NCI-H1436 treated with DMSO at 0.1 percent for 48 hours (cell line): ENCODE measurements at places on chromosomes 2 and 18.

GRCh38 chr2:166282154-166282553 is 93.6 kb downstream of the SCN9A start:
- DNase-seq = no peak

DNA sequence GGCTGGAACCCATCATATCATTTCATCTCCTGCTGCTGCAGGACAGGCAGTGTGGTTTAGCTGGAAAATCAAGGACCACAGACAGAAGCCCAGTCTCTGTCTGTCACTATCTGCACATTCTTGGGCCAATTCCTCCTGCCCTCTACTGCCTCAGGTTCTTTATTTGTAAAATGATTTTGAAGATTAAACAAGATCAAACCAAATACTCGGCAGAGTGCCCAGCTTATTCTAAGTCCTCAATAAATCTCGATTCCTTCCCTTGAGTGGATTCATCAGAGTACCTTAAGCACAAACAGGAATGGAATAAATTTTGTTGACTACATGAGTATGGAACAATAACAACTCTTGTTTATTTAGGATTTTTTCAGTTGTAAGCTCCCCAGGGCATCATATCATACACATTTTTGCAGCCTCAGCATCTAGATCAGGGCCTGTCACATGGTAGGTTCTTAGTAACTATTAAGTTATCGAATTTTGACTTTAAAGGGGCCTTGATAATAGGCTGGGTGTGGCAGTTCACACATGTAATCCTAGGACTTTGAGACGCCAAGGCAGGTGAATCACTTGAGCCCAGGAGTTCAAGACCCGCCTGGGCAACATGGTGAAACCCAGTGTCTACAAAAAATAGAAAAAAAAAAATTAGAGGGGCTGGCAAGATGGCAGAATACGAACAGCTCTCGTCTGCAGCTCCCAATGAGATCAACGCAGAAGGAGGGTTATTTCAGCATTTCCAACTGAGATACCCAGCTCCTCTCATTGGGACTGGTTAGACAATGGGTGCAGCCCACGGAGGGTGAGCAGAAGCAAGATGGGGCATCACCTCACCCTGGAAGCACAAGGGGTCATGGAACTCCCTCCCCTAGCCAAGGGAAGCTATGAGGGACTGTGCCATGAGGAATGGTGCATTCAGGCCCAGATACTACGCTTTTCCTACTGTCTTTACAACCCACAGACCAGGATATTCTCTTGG is 11.1 kb downstream of the RHOB start:
- no peak for DNase-seq

- no peak for DNase-seq
Measured at GRCh38 chr18:31819106-31819924, 58.6 kb upstream of the SLC25A52 start.

DNA sequence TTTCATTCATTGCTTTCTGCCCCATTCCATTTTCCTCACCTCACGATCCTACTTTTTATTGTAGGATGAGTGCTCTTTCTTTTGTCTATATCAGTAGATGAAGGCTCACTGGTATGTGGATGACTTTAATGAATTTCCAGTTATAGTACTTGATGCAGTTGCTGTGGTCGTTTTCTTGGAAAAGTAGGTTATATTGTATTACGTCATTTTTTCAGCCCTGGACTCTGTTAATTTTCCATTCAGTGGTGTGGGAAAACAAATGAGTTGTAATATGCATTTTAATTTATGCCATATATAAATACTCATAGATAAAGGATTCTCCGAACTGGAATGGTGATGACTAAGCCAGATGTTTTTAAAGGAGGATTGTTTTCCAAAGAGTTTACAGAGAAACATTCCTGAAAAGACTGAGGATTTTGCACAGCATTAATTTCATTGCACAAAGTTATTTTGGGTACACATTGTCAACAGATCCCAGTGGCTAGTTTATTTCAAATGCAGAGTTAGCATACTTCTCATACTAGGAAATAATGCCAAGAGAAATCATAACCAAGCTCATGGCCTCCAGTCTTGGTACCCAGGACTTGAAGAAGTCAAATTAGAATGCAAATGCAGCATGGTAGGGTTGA is 189.7 kb downstream of the PAX3 start:
- no peak for DNase-seq

DNA sequence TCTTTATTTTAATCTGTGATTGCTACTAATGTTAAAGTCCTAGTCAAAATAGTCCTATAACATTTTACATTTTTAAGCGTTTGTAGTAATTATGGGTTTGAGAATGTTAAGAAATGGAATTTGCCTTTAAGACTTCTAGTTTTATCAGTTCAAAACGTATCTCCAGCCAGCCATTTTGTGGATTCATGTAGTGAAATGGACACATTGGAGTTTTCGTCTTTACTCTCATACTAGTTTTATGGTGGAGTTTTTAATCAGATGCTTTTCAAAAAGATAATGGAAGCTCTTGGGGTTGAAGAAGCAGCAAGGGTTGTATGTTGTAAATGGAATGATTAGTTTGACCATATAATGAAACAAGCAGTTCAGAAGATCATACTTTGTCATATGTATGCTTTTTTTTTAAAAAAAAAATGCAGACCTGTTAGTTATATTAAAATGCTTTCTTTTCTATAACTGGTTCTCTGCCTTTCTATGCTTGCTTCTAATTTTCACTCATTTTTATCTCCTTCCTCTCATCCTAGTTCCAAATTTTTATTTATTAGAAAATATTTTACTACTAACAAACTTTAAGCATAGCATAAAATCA is 16.6 kb downstream of the VAPA start:
- DNase-seq = no peak

- DNase-seq = no peak
Measured at GRCh38 chr2:174337337-174338146, 2.8 kb downstream of the SP9 start.

DNA sequence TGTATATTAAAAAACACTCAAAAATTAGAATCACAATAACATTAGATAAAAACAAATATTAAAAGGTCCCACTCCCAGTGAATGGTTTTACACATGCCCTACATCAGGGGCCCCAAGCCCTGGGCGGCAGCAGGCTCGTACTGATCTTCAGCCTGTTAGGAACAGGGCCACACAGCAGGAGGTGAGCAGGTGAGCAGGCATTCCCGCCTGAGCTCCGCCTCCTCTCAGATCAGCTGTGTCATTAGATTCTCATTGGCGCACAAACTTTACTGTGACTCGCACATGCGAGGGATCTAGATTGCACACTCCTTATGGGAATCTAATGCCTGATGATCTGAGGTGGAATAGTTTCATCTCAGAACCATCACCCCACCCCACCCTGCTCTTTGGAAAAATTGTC is 74.2 kb downstream of the MBD2 start:
- DNase-seq = no peak

- no peak for DNase-seq
Measured at GRCh38 chr2:127873707-127874303, 12.0 kb downstream of the AMMECR1L start.

DNA sequence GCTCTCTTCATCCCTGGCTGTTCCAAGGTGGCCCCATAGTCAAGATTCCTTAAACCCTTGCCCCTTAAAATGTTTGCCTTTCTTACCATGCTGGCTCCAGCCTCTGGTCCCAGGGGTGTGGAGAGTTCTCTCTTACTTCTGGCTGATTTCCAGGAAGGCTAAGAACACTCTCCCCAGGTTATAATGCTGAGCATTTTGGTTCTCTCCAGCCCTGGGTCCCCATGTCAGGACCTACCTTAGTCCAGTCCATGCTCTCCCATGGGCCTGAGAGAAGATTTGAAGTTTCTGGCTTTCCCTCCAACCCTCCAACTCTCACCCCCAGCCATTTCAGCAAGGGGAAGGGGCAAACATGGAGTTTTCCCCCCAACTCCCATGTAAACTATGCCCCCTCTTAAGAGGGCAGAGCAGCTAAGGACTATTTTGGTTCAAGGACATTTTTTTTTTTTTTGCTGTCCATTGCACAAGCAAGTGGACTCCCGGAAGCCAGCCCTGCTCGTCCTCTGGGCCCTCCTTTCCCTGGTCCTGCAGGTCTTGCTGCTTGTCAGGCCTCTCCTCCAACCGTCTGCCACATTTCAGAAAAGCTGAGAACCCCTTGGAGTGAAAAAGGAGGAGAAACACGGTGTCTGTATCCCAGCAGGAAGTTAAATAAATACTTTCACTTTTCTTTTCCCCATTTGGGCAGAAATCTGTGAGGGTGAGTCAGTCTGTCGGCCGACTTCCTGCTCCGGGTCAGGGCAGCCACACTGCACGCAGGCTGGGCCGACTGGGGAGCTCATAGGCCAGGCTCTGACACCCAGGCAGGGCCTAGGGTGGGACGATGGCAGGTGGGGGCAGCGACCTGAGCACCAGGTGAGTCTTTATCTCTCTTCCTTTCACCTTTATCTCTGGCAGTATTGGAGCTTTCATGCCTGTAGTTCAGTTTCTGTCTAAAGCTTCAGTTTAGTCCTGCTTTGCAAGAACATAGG is at the start of gene SP140L:
SP140L (plus strand) TSS at position 741 of the 965 bp plus-strand sequence; CDS start at position 818, 77 bp downstream.
- DNase-seq = no peak

DNA sequence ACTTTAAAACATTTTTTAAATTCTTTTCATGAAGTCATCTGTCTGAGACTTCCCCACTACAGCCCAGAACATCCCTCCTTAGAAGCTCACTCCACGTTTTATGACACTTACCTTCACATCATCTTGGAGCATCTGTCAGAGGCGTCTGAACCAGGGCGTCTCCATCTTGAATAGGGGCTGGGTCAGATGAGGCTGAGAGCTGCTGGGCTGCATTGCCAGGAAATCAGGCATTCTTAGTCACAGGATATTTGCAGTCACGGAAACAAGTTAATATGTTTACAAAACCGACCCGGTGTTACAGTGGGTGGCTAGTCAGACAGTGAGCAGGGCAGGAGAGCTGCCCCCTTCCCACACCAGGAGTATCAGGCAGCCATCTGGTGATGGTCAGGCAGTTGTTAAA is 456.5 kb downstream of the FBXO15 start:
- DNase-seq = no peak

DNA sequence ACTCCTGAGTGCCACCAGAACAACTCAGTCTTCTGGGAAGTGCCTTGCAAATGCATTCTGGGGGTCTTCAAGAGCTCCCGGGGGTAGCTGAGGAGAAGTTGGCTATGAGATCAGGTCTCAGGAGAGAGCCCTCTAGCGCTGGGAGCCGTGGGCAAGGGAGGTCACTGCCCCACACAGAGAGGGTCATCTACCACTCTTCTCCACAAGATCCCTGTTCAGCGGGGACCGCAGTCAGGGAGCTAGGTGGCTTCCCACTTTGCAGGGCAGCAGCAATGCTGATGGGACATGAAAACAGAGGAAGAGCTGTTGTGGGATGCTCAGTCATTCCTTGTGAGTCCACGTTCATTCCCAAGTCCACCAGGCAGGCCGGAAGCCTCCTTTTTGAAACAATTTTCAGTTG is 66.6 kb downstream of the ACKR3 start:
- no peak for DNase-seq

DNA sequence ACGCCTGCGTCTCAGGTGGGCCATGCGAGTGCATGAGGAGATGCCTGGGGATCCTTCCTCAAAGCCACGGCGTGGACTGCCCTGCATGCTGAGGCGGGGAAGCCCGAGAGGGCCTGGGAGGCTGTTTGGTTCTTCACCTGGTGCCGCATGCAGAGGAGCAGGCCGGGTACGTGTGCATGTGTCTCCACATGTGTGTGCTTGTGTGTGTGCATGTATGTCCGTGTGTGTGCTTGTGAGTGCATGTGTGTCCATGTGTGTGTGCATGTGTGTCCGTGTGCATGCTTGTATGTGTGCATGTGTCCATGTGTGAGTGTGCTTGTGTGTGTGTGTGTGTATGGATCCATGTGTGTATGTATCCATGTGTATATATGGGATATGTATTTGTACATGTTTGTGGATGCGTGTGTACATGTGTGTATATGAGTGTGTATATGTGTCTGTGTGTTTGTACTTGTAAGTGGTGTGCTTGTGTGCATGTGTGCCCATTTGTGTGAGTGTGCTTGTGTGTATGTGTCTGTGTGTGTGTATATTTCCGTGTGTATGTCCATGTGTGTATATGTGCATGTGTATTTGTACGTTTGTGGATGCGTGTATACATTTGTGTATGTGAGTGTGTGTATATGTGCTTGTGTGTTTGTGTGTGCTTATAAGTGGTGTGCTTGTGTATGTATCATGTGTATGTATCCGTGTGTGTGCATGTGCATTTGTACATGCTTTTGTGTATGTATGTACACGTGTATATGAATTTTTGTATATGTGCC is 79.0 kb downstream of the PTGR3 start:
- no peak for DNase-seq

DNA sequence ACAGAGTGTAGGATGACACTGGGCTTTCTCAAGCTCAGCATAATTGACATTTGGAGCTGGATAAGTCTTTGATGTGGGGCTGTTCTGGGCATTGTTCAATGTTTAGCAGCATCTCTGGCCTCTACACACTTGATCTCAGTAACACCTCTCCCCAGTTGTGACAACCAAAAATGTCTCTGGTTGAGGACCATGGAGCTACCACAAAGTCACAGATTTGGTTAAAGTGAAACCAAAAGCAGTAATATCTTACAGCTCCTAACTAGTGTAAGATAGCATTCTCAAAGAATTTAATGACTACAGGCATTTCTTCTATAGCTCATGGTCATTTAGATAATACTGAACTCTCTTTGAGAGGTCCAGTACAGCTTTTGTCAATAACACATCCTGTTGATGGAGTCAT is 23.4 kb upstream of the PAX3 start:
- no peak for DNase-seq

- DNase-seq = no peak
Measured at GRCh38 chr2:60551240-60552077, 2.0 kb downstream of the BCL11A start.
